ENCODE measurements at places on chromosomes 3 and 15.

GRCh38 chr3:196949285-196949619, 6.9 kb upstream of the NCBP2 start:
- no peak for DNase-seq

DNA sequence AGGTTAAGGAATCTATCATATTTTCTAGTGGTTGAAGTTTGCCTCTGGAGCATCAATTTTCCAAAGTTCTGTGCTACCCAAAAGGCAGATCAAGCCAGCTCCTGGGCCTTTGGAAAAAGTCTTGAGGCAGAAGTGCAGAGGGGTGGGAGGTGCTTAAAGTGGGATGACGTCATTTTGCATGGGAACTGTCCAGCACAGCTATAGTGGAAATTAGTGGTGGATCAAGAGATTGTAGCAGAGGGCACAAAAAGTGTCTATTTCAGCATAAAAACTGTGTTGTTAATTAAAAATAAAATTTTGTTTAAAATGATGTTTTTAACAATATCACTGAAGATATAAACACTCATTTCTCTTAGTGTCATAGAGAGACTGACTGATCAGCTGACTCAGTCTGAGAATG, 221.9 kb downstream of the LRRN1 start:
- no peak for DNase-seq

DNA sequence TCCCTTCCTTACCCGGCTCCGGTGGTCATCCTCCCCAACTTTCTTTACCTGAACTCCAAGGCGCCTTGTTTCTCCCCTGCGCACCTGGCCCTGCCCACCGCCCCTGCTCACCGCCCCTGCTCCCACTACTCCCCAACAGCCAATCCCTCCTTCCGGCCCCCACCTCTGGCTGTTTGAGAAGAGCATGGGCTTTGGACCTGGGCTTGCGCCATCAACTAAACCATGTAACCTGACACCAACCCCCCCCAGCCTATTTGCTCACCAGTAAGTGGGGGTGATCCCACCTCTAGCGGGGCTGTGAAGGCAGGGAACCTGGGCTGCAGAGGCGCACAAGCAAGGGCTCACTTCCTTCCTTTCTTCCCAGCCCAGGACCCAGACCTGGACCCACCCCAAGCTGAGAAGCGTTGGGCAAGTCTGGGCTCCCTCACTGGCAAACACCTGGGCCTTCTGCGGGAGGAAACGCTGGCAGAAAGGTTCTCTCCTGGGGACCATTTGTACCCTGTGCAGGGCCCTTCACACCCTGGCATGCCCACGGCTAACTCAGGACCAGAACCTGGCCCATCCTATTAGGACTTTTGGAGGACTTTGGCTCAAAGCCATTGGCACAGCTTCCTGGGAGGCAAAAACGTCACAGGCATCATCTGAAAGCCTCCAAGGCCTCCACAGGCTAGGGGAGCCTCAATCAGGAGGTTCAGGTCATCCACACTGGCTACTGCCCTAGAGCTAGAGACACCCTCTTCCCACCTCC, at the start of gene PLXNB1:
Gene PLXNB1 (minus strand): TSS at position 127 of the 748 bp plus-strand sequence. CDS start 5,475 bp downstream, outside the sequence.
- peak; percentile 75 for DNase-seq

DNA sequence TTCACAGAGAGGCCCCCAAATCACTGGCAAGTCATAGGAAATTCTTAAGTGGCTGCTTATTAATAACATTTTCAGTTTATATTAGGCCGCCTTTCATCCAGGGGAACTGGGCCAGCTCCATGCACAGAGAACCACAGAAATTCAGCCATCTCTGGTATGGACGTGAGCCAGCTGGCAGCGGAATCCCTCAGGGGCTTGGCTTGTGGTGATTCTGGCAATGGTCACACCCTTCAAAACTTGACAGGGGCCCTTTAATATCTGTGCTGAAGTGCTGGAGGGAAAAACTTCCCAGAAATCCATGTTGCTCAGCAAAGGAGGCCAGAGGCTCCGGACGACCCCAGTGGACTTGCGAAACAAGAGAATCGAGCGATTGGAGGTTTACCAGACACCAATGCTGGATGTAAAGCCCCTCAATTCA, 11.3 kb downstream of the PRICKLE2 start:
- DNase-seq, result no peak
